NT2/D1 (cell line): ENCODE measurements at places on chromosomes 16 and 17.

DNA sequence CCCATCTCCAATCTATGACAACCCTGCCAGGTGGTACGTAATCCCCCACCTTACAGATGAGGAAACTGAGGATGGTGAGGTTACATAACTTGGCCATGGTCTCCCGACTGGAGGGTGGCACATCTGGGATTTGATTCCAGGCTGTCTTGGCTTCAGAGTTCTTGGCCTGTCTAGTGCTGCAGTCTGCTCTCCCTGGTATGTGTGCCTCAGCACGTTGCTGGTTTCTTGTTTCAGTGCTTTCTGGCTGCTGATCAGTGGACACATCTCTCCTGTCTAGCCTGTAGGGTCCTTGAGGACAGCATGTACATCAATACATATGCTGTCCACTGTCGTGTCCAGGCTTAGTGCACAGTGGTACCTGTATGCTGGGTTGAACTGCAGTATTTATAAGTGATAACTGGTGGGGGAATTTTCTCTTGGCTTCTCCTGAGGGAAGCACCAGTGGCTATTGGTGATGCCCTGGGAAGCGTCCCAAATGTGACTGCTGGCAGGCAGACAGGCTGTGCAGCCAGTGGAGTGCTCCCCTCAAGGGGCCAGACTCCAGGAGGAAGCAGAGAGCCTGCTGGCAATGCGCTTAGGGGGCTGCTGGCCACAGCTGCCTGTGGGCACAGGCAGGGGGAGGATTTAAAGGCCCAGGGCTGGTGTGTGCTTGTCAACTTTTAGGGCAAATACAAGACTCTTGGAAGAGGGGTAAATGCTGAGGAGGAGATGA, 14.4 kb downstream of the CTRL start:
- no peak for DNase-seq

GRCh38 chr17:49843774-49844350, 4.0 kb downstream of the TAC4 start:
- no peak for DNase-seq

DNA sequence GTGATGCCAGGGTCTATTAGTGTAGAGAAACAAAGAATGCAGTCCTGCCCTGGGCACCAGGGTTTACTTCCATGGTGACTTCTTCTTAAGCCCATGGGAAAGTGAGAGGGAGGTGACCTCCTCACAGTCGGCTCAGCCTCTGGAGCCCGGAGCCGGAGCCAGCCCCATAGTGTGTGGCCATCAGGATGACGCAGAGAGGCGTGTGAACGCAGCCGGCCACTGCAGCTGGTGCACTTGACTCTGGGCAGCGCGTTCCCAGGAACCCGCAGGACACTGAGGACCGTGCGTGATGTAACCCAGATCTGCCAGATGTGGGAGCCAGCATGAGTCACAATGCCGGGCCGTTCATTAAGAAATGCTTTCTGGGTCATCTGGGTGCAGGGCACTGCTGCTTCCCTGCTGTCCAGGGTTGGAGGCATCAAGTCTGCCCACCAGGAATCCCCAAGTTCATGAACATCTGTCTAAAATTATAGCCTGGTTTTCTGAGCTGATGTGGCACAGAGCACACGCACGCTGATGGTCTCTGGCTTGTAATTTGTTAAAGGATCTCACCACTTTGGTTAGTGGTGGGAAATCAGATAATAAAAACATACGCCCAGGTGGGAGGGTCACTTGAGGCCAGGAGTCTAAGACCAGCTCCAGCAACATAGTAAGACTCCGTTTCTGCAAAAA, 114.1 kb downstream of the PITPNC1 start:
- DNase-seq: no peak

DNA sequence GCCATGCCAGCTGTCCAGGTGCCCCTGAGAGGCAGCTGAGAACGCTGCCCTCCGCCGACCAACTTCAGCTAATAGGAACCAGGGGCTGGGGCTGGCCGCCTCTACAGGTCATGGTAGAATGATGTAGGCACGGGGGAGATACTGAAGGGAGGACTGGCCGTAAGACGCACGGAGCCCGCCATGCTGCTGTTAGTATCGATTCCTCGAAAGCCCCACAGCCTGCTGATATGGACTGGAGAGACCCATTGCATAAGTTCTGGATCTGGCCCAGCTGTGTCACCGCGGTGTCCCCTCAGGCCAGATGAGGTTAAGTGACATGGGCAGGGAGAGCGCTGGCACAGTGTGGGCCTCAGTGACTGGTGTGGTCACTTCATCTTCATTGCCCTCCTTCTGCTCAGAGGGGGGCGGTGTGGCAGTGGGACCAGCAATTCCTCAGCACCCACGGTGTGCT, 75.6 kb downstream of the AMFR start:
- DNase-seq: no peak

DNA sequence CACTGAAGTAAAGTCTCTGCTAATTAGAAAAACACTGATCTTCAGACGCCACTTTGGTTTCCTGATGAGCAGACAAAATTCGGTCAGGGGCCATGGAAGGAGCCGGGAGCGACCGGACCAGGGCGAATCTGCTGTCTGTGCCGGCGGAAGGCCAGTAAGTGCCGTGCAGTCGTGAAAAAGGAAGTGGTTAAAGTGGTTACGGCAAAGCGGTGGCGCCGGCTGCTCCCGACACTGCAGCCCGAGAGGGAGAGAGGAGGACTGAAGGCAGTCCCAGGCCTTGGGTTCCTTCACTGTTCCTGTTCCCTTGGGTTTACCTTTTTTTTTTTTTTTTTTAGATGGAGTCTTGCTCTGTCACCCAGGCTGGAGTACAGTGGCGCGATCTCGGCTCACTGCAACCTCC, 17.3 kb upstream of the HEXD start:
- DNase-seq: no peak

DNA sequence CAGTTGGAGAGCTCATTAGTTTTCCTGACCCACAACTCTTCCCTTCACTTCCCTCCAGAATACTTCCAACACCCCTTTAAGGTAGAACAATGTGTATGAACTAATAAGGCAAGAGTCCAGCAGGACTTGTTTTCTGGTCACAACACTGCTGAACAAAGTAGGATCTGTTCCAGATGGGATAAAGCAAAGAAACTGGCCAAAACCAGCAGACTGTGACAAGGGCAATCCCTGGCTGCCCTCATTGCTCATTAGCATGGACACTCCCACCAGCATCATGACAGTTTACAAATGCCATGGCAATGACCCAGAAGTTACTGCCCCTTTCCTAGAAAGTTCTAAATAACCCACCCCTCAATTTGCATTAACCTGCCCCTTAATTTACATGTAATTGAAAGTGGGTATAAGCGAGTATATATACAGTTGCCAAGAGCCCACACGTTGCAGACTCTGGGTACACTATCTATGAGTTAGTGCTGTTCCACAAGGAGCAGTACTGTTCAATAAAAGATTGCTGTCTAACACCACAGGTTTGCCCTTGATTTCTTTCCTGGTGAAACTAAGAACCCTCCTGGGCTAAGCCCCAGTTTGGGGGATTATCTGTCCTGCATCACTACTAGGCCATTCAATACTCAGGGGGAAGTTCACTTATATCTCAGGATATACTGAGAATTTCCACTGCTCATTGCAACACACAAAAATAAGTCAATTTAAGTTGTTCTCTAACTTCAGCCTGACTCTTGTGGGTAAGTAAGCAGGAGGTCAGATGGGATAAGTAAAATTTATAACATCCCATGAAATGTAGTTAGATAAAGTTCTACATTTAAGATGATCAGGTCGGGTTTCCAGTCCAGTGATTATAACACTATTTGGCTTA, 82.3 kb downstream of the SSH2 start:
- no peak for DNase-seq

DNA sequence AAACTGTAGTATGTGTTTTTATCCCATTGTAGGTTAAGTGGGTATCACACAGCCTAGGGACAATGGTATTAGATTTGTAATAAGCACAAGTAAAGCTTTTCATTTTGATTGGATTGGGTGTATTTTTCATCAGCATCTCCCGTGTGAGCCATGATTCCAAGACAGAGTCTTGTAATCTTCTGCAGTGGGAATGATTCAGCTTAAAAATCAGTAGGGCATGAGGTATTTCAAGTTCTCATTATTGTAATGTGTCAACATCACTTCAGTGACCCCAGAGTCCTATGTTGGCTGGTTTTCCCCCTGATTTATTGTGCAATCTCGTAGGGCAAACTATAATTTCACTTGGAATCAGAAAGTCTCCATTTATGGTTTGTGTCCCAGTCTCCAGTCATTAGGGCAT, 833.2 kb upstream of the RBFOX1 start:
- no peak for DNase-seq

DNA sequence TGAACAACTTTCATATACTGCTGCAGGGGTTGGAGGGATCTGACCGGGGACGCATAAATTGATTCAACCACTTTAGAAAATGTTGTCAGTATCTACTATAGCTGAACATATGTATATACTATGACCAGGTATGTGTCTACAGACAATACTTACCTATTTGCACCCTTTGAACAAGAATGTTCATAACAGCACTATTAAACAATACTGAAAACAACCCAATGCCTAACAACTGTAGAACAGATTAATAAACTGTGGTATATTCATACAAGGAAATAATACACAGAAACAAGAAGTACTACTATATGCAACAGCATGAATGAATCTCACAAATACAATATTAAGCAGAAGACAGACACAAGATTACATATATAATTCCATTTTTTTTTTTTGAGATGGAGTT, 10.5 kb downstream of the BRIP1 start:
- DNase-seq: no peak

DNA sequence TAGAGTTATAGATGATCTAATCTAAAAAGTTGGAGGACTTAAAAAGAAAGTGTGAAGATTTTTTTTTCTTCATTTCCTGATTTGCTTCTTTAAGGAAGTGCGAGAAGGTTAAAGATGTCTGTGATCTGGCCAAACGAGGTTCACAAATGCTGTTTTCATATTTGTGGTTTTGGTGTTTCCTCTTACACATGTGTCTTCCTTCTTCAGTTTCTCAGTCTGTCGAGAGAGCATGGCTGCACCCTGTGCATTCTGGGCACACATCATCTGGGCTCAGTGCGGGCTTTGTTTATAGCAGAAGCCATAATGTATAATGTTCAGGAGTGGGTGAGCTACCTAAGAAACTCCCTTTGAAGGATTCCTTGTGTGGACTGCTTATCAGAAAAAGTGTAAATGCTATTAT, 260.4 kb upstream of the TBX2 start:
- no peak for DNase-seq

- no peak for DNase-seq
Measured at GRCh38 chr16:86635176-86635876, 57.0 kb downstream of the FOXL1 start.

- DNase-seq: no peak
Measured at GRCh38 chr17:82237083-82237745, 8.4 kb downstream of the SLC16A3 start.

- DNase-seq: no peak
Measured at GRCh38 chr17:74239172-74239571, 25.8 kb downstream of the TTYH2 start.

GRCh38 chr17:57608369-57609124, 136.6 kb downstream of the CCDC182 start:
- DNase-seq: no peak

DNA sequence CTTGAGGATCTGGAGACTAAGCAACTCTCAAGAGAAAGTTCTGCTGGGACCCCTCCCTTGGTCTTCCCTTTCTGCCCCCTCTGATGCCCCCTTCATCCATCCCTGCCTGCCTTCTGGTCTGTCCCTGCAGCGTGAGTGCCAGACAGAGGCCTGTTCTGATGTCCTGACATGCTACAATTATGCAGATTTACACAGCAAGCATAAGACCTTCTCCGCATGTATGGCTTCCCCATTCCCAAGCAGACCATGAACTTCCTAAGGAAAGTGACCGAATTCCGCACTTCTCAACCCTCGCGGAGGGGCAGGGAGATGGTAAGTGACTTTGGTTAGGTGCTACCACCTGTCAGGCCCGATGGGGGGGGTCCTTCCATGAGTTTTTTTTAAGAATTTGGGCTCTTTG, 150.1 kb upstream of the SDK2 start:
- DNase-seq: no peak

DNA sequence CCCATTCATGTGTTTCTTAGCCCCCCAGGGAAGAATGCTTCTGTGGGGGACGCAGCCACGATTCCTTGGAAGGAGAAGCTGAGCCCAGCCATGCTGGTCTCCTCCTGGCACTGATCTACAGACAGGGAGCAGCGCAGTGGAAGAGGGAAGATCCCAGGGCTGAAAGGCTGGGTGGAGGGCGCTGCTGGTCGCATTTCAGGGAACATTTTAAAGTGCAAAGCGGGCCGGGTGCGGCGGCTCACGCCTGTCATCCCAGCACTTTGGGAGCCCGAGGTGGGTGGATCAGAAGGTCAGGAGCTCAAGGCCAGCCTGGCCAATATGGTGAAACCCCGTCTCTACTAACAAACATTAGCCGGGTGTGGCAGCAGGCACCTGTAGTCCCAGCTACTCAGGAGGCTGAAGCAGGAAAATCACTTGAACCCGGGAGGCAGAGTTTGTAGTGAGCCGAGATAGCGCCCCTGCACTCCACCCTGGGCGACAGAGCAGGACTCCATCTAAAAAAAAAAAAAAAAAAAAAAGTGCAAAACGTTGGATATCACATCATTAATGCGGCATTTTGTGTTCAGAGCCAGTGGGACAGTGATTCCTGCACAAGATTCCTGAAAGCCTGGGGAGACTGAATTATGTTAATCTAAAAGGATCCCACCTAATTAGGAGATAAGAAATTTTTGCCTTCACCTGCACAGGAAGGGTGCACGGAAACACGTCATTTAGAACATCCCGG, 558 bp upstream of the CHMP6 start:
- DNase-seq: no peak

GRCh38 chr16:24685539-24686432, 43.7 kb upstream of the TNRC6A start:
- DNase-seq: no peak

DNA sequence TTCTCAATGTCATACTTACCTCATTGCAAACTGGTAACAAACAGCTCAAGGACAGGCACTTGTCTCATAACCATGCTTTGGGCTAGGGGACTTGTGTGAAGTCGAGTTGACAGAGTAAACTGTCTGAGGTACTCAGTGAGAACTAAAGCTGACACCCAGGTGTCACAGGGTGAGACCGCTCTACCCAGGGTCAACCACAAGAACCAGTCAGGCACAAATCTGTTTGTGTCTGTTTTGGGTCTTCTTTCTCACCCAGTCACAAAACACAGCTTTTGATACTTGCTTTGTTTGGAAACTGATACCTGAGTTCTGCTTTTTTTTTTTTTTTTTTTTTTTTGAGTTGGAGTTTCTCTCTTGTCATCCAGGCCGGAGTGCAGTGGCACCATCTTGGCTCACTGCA, 161.1 kb downstream of the STX8 start:
- no peak for DNase-seq

GRCh38 chr17:17780922-17781590, 55.7 kb downstream of the SREBF1 start:
- DNase-seq: peak; percentile 70
